ENCODE measurements at places on chromosomes 5 and 9. TPM values are rescaled to one million over a fixed set of nuclear protein-coding genes. Genes with fewer than 3 reads are reported as not detected.
A peak's percentile ranks its signal among the peaks of the same experiment; 100 is the strongest.

Gene SEMA6A
- total RNA-seq: 32.7 TPM

Gene CXCL14
- total RNA-seq: 21.3 TPM

Gene IFNA2
- 0.09 TPM for total RNA-seq

Gene DOK3
- total RNA-seq: 2.7 TPM

DNA sequence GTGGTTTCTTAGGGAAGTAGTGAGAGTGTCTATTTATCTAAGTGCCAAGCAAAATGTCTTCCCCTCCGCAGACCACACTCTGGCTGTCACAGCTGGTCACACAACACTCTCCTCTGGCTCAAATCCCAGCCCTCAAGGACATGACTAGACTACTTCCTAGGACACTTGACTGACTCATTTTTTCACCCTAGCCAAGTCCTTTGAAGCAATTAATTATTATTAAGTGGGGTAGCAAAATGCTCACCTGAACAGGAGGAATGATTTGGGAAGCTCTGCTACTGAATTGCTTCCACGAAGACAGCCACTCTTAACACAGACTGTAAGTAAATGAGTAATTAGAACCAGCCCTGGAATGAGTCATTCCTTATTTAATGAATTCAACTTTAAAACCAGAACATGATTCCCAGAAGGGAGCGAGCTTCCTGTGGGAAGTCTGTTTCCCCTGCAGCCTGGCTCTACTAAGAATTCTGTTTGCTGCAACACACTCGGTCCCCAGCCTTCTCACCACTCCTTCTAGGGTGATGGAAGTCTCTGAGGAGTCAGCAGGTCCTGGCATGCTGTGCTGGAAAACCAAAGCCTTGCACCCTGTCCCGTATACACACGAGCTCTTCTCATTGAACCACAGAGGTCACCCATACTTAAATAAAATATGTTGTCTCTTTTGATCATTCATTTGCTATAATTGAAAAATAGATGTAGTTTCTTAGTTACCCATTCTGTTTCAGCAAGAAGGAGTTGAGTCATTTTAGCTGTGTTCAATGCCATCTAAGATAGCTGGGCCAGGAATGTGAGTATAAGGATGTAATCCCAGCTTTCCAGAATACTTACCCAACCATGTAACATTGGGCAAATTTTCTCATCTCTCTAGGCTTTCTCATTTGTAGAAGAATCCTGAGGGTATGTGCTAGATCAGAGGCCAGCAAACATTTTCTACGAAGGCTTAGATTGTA, 218.6 kb upstream of the RASEF start:
- no peaks in the 10 kb centered on the region for H3K36me3 ChIP-seq
- peak overlapping the region; percentile 74 for H3K27ac ChIP-seq
- no peaks in the 10 kb centered on the region for H3K27me3 ChIP-seq

DNA sequence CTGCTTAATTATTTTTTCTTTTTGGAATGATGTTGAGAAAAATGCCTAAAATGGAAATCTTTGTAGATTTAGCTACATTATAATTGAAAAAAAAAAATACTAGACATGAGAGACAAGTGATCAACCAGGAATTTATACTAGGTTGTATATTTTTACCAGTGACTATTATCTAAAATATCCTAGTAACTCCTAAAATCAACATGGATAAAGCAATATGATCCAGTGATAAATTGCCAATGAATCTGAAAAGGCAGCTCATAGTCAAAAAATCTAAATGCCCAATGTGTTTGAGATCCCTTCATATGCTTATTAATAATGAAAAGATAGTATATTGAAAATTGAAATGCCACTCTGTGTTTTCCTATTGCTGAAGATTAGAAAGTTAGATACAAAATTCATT, 778.2 kb downstream of the MTRR start:
- no peaks in the 10 kb centered on the region for H3K27me3 ChIP-seq
- no peaks in the 10 kb centered on the region for H3K4me1 ChIP-seq
- H3K27ac ChIP-seq: no peak overlapping the region

DNA sequence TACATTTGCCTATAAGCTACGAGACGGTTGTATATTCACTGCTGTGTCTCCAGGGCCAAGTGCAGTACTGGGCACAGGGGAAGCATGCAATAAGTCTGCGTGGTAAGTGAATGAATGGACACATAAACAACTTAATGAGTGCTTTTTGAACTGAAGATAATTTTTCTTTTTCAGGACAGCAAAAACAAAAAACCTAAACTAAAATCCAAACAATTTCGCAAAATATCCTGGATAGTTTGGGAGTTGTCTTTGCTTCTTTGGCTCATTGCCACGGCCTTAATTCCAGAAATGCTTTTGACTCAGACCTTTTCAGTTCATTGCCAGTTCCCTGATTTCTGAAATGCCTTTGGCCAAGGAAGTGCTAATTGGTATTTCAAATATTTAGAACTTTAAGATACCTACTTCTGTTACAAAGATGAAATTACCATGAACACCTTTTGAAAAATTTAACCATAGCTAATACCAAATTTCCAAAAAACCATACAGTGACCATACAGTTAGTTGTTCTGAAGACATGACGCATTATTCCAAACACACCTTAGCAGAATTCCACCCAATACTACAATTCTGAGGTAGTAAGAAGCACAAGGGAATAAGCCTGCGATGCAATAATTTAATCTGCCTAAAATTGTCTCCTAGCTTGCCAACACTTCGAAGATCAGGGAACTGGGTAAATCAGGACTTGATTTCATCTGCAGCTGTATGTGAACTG, 42.8 kb downstream of the TEK start:
- H3K27ac ChIP-seq: no peak overlapping the region
- no peaks in the 10 kb centered on the region for H3K36me3 ChIP-seq
- H3K27me3 ChIP-seq: no peaks in the 10 kb centered on the region
- DNase-seq: peak; percentile 63

- no peak overlapping the region for H3K27ac ChIP-seq
- no peaks in the 10 kb centered on the region for H3K4me1 ChIP-seq
- DNase-seq: no peak
- no peaks in the 10 kb centered on the region for H3K36me3 ChIP-seq
Observed at GRCh38 chr9:30310711-30311110, 2073.7 kb upstream of the ACO1 start.

DNA sequence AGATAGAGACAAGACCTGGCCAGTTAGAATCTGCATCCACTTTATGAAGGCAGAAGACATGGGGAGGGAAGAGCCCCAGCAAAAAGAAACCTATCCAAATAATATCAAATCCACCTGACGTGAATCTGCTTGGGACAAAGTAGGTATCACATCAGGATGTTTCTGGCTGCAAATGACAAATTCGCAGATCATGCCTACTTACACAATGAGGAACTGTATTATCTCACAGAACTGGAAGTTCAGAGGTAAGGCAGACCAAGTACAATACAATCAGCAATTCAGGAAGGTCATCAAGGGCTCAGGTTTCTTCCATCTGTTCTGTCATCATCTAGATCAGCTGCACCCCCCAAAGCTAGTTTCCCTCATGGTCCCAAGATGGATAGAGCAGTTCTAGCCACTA, 13.2 kb upstream of the NR4A3 start:
- H3K27ac ChIP-seq: no peak overlapping the region
- H3K36me3 ChIP-seq: no peaks in the 10 kb centered on the region
- no peaks in the 10 kb centered on the region for H3K27me3 ChIP-seq
- DNase-seq: no peak
- no peaks in the 10 kb centered on the region for H3K4me1 ChIP-seq

Data from muscle of leg (tissue), 16 donors.